ENCODE measurements at places on chromosomes 12 and 14.

- DNase-seq: no peak
These were observed 27.1 kb downstream of the AACS start for GRCh38 chr12:125092108-125092871.

DNA sequence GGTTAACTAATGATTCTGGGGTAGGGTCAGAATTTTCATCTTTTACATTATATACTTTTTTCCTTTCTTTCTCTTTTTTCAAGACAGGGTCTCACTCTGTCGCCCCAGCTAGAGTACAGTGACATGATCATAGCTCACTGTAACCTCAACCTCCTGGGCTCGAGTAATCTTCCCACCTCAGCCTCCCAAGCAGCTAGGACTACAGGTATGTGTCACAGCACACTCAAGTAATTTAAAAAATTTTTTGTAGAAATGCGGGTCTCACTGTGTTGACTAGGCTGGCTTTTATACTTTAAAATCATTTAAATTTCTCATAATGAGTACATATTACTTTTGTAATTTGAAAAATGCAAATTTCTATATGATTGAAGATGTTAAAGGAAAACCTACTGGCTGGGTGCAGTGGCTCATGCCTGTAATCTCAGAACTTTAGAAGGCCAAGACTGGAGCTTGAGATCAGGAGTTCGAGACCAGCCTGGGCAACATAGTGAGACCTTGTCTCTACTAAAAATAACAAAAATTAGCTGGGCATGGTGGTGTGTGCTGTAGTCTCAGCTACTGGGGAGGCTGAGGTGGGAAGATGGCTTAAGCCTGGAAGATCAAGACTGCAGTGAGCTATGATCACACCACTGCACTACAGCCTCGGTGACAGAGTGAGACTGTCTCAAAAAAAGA, 25.7 kb downstream of the R3HDM2 start:
- peak; percentile 56 for DNase-seq

- DNase-seq: no peak
These were observed 3.4 kb downstream of the ARG2 start for GRCh38 chr14:67623114-67623513.

- no peak for DNase-seq
These were observed 645.4 kb upstream of the ATXN7L3B start for GRCh38 chr12:73892201-73892600.

GRCh38 chr12:67161322-67161918, 107.7 kb upstream of the CAND1 start:
- peak; percentile 70 for DNase-seq

- no peak for DNase-seq
These were observed 136.6 kb downstream of the FGD4 start for GRCh38 chr12:32536000-32536345.

DNA sequence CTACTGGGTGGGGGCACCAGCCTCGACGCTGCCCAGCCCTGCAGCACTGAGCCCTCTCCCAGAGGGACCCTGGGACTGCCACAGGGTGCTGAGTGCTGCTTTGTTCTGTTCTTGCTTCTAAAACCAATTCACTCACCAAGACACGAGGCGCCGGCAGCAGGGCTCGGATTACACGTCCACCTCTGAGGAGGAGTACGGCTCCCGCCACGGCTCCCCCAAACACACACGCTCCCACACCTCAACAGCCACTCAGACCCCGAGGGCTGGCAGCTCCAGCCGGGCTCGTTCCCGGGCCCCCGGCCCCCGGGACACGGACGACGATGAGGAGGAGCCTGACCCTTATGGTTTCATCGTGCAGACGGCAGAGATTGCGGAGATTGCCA, 24.3 kb downstream of the CEP170B start:
- DNase-seq: no peak

DNA sequence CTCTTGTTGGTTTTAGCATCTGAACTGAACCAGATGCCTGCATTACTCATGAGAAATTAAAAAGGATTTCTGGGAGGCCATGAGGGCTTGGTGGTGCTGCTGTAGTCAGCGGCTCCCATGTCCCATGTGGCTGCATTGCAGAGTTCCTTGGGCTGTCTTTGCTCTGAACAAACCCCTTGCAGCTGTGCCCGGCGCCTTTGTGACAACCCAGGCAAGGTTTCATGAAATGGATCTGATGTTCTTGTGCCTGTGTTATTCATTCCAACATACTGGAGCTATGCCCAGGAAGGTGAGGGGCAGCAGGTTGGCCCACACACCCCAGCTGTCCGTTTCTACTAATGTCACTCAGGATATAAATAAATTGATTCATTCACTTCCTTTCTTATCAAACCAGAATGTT, 40.8 kb downstream of the TGFB3 start:
- DNase-seq: no peak

- DNase-seq: no peak
These were observed 287.5 kb upstream of the LMO3 start for GRCh38 chr12:16893426-16893825.

DNA sequence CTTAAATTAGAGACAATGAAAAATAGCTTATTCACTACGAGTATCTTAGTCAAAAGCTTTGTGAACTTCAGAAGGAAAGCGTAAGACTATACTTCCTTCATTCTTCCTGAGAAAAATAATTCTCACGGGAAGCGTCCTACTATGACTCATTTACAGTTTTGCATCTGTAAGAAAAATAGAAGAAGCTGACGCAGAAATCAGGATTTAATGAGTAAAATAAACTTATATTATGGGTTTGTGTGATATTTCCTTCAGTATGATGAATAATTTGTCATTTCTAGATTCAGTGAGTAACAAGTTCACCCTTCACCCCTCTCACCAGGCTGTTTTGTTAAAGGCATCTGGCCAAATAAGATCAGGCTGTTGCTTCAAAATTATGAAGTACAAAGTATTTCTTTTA, 17.8 kb upstream of the PDE3A start:
- no peak for DNase-seq

- peak; percentile 92 for DNase-seq
These were observed 105.0 kb downstream of the PPP2R5E start for GRCh38 chr14:63438065-63438757.

DNA sequence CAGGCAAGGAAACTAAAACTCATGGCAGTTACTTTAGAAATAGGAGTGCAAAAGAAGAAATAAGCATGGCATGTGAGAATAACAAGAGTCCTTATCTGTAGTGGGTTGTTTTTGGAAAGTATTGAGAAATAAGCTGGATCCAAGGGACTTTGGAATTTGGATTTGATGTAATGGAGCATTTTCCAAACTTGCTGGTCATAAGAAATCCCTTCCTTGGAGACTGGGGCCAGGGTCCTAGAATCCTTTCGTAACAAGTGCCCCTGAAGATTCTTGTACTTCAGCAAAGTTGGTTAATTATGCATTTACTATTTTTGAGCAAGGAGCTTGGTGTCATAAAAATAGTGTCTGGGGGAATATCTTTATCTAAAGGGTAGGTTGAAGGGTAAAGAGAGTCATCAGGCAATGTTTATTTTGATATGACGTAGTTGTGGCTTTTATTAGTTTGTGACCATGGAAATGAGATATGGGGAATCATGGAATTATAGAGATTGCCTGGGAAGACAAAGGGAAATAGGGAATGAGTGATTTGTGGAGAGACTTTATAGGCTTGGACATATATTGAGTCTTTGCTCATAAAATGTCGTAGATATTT, 53.9 kb downstream of the WNK1 start:
- no peak for DNase-seq

- no peak for DNase-seq
These were observed 33.6 kb downstream of the UBR7 start for GRCh38 chr14:93240678-93241000.

DNA sequence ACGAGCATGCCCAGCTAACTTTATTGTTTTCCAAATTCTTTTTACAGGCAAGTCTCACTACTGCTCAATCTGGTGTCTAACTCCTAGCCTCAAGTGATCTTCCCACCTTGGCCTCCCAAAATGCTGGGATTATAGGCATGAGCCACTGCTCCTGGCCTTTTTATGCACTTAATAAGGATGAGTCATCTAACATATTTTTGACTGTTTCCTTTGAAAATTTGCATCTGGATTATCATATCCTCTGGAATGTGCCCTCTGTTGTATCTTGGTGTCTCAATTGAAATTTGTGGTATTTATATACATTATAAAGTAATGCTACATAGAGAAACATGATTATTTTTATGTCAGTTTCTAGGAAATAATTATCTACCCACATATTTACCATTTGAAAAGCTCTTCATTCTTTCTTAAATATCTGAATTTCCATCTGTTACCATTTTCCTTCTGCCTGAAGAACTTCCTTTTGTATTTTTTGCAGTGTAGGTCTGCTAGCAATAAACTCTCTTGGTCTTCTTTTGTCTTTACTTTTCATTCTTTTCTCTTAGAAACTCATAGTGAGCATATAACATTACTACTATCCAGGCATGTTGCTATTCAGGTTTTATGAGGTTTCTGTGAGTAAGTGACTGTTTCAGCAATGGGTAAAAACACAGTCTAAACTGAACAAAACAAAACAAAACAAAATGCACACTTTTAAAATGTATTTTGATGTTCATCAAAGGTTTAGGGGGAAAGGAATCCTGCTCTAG, 52.8 kb upstream of the CNOT2 start:
- DNase-seq: peak; percentile 64

DNA sequence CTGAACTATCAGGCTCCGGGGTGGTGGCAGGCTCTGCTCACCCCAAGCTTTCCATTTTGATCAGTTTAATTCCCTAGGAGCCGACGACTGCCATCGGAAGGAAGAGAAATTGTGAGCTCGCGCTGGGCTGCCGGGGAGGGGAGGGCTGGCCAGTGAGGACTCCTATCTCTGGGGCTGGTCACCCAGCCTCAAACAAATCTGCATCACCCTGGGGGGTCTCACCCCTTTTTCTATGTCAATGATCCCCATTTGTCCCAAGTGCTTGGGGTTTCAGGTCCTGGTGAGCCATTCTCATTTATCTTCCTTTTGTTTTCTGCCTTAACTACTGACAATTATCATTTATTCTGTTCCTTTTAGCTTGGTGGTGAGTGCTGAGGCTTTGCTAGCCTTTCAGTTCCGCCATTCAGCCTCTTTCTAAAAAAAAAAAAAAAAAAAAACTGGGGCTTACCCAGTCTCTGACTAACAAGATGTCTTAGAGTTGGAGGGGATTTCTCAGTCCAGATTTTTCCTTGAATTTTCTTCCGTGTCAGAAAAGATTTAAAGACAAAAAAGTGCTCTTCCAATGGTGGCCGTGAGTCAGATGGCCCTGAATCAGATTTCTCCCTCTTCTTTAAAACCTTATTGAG, 22.8 kb upstream of the USP44 start:
- no peak for DNase-seq

GRCh38 chr12:29731591-29731990, 52.2 kb downstream of the TMTC1 start:
- no peak for DNase-seq

DNA sequence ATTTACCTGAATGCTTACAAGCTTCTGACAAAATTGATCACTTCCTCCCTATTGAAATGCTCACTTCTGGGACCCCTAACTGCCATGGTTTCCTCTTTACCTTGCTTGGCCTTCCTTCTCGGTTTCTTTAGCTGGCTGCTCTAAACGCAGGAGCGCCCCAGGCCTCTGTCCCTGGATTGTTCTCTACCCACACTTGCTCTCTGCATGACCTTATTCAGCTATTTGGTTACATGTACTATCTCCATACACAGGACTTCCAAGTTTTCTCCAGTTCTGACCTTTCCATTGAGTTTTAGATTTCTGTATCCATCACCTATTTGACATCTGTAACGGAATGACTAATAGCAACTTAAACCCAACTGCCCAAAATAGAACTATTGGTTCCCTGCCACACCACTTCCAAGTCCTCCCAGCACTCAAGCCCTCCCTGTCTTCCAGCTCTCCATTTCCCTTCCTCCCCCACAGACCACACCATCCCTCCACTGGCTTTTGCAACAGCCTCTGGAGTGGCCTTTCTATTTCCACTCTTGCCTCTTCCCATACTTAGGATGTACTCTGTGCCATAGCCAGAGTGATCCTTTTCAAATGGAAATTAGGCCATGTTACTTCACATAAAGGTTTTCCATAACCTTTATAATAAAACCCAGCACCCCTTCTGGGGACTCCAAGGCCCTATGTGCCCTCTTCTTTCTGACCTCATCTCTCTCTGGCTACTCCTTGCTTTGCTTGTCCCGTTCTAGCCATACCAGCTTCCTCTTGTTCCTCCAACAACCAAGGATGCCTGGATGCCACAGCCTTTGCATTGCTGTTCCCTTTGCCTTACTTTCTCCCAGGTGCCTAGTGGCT, 202.2 kb downstream of the AEBP2 start:
- no peak for DNase-seq

DNA sequence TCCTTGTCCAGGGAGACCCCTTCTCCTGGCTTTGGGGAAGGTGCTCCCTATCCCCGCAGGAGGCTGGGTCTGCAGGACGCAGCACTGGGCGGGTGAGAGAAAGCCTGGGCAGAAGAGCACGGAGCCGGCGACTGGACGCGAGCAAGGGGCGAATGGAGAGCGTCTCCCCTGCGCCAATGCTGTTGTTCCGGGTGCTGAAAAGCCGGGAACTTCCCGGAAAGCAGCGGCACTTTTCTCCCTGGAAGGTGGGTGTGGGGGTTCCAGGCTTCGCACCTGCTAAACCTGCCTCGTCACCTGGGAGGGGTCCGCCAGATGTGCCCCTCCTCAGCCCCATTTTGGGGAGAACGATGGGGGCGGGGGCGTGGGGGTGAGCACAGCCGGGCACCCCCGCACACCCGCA, 417.1 kb upstream of the TMTC1 start:
- no peak for DNase-seq

DNA sequence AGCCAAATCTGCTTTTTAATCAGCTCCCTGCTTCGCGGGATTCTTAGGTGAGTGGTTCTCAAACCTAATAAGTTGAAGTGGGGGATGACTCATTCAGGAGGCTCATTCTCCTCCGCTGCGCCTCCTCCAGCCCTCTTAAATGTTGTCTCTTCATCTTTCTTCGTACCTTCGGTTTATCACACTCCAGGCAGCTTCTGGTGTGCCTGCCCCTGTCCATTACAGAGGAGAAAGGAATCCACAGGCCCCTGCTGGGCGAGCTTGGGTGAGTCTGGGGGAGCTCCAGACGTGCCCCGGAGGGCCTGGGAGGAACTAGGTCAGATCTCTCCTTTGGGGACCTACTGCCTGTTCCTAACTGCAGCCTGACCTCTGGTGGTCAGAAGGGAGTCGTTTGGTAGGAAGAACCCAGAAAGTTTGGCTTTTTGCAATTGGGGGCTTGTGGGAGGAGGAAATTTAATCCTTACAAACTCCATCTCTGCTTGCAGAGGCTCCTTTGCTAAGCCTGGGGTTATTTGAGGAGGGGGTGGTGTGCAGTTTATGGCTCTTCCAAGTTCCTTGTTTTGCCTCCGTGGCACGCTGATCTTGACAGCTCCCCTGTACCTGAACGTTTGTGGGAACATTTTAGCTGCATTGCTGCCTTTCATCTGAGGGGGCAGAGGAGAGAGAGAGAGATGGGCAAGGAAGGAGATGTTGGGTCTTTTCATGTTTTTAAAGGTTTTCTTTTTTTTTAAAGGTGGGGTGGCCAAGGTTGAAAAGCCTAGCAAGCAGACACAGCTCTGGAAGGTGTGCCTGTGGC, 84.1 kb upstream of the GNG2 start:
- peak; percentile 58 for DNase-seq

GRCh38 chr14:72883961-72884360, 9.9 kb downstream of the DPF3 start:
- DNase-seq: no peak

- DNase-seq: no peak
These were observed 9.3 kb upstream of the PPP4R4 start for GRCh38 chr14:94164685-94165431.

GRCh38 chr12:117499759-117500485, 138.5 kb upstream of the NOS1 start:
- no peak for DNase-seq

- no peak for DNase-seq
These were observed 99.1 kb downstream of the NELL2 start for GRCh38 chr12:44777044-44777443.
